ENCODE measurements at places on chromosomes 12 and 14. TPM values are rescaled to one million over a fixed set of nuclear protein-coding genes. Genes with fewer than 3 reads are reported as not detected.

- DNase-seq: no peak
These were observed 186.8 kb downstream of the ASCL1 start for GRCh38 chr12:103144278-103144677.

DNA sequence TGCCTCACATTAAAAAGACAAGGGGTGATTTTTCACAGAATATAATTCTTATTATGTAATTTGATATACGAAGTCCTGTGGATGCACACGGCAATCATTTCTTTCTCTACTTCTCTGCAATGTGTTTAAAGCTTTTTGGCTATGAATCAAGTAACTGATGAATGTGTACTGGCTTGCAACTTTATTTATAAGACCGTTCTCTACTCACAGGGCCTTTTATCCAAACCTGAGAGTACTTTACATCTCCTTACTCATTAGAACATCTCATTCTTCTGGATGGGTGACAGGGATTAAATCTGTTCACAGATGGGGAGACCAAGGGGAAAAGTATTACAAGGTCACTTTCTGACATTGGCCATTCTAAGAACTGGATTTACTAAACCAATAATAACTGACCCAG is 215.8 kb upstream of the DIO2 start:
- no peak for DNase-seq

PZP gene
- total RNA-seq: 0.79 TPM

GRCh38 chr14:55267820-55268219 is 3.4 kb upstream of the FBXO34 start:
- no peak for DNase-seq

GRCh38 chr12:127297327-127297726 is 969.6 kb upstream of the TMEM132C start:
- no peak for DNase-seq

AQP2 gene
- not detected for total RNA-seq

- DNase-seq: no peak
These were observed 9.2 kb downstream of the GLIPR1 start for GRCh38 chr12:75489613-75490210.

DNA sequence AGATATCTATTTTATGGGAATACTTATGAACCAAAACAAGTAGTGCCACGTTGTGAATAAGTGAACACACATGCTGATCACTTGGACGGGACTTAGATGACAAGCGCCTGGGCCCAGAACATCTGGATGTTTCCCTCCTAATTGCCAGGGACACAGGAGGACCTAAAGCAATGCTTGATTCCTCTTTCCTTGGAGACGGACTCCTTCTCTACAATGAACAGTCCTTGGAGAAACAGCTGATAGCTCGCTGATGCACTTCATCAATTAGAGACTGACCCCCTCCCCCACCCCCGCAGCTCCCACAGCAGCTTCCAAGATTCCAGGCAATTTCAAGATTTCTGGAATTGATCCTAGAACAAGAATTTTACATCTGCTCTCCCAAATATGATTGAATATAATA is 86.4 kb downstream of the ST8SIA1 start:
- no peak for DNase-seq

- no peak for DNase-seq
These were observed 30.7 kb downstream of the SNRNP35 start for GRCh38 chr12:123488539-123489230.

JPH4 gene
- total RNA-seq: 49.2 TPM

DNA sequence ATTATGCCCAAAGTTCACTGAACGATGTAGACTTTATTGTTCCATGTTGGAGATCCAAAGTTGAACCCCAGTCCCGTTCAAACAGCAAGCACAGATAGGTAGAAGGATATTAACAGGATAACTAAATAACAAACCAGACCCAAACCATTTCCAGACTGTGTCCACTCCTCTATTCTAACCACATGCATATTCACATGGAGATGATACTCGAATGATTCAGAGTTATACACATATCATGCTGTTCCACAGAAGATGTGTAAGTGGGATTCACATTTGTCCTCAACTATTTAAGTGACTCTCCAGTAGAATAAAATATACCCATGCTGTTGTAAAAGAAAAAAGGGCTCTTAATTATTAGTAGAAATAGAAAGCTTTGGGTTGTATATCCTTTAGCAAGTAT is 185.9 kb downstream of the ITPR2 start:
- no peak for DNase-seq

GRCh38 chr14:21100931-21101330 is at the start of gene TMEM253:
Gene TMEM253 (plus strand): TSS chr14:21101066. CDS start chr14:21101344, 278 bp downstream.
- DNase-seq: no peak

Measured in uterus (tissue), 4 donors.